Activated CD4-positive, alpha-beta T cell treated with anti-CD3 and anti-CD28 coated beads, Interleukin-2, amount 50 U/mL, for 48 hours (primary cell): ENCODE measurements at places on chromosomes 16 and 17.

GRCh38 chr17:48529683-48530009 lies 1.2 kb downstream of the HOXB1 start:
- DNase-seq = no peak

GRCh38 chr17:50114849-50115357 lies 15.1 kb downstream of the SAMD14 start:
- DNase-seq = peak; percentile 37

DNA sequence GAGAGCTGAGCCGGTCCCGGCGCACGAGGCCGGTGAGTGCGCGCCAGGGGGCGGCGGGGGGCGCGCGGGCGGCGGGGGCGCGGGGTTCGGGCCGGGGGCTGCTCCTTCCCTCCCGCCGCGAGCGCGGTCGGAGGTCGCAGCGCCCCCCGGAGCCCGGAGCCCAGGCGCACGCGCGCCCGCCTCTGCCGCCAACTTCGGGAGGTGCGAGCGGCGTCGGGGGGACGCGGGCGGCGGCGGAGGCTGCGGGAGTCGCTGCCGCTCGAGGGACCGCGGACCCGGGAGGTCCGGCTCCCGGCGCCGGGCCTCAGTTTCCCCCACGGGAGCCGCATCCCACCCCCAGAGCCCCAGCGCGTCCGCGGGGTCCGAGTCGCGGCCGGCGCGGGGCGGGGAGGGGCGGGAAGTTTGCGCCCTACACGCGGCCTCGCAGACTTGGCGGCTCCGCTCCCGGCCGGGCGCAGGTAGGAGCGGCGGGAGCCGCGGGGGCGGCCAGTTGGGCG lies at the start of gene PRR35:
TSS of gene PRR35 (plus strand) at position 191 of the 497 bp plus-strand sequence. CDS start 2,901 bp downstream, outside the sequence.
- DNase-seq = no peak

DNA sequence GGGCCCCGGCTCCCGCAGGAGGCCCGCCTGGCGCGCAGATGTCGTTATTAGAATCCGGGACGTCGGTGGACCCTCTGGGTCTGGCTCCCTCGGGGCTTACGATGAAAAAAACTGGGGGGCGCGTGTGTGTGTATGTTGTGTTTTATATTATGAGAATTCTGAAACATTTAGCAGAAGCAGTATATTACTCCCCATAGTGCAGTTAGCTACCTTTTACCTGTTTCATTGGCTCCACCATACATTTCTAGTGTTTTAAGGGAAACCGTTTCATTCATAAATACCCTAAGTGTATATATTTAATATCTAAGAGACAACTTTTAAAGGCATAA lies 486 bp upstream of the DNAJA2 start:
- no peak for DNase-seq

GRCh38 chr16:721765-722540 lies 1.0 kb downstream of the ANTKMT start:
- no peak for DNase-seq

GRCh38 chr17:49548051-49548505 lies 27.6 kb upstream of the NXPH3 start:
- no peak for DNase-seq

- DNase-seq = no peak
Measured at GRCh38 chr17:63440127-63440769, 5.9 kb downstream of the CYB561 start.

- DNase-seq = peak; percentile 89
Measured at GRCh38 chr17:3845621-3846436, at the start of gene NCBP3. NCBP3 (minus strand) TSS chr17:3846246; CDS start chr17:3846223, 23 bp downstream.

DNA sequence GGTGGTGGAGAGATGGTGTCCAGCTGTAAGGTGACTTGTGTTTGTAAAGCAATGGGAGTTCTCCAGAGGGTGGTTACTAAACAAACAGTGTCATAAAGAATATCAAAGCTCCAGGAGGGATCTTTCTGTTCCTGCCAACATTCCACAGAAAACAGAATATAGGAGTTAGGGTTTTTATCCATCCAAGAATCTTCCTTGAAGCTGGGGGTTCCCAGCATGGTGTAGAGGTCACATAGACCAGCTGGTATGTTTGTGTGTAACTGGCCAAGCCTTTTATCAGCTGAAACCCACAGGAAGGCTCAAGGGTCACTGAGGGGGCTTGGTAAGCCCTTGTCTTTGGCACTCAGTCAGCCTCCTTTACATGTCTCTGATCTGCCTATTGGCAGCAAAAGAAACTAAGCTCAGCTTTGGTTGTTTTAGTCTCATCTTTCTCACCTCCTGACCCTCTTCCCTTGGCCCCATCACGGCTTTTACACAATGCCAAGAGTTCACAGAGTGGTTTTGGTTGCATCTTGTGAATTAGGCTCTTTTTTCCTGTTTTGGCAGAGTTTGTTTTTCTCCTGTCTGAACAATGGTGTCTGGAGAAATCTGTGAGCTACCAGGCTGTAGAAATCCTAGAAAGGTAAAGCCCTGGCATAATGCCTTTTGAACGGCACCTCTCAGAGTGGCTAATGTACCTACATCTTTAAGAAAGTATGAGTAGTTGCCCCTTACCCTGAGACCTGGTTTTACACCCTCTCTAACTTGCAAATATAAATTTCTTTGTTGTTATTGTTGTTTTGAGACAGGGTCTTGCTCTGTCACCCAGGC lies 4.6 kb downstream of the CNTD1 start:
- no peak for DNase-seq

- DNase-seq = no peak
Measured at GRCh38 chr17:2871205-2871604, 75.0 kb downstream of the RAP1GAP2 start.

DNA sequence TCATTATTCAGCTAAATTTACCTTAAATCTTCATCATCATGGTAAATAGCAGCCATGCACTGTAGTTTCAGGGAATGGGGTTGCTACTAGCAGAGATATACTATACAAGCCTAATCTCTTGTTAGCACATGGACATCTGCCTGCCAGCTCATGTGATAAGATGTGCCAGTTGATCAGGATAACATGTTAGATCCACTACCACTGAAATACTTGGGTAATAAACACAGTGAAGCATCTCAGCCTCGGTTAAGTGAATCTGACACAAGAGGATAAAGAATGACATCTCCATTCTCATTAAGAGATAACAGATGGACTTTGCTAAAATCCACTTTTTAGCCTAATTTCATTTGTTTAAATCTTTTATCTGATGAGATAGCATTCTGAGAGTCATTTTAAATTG lies 256.1 kb downstream of the CDH8 start:
- no peak for DNase-seq

DNA sequence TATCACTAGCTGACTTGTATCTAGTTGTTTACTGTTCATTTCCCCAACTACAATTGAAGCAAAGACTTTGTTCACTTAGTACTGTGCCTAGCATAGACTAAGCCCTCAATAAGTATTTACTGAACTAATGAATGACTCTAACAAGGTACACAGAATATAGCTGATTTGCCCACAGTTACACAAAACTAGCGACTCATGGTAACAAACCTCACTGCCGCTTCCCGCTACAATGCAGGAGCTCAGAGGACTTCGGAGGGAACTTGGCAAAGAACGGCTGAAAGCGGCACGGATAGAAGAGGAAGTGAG lies 524 bp downstream of the EFTUD2 start:
- no peak for DNase-seq

DNA sequence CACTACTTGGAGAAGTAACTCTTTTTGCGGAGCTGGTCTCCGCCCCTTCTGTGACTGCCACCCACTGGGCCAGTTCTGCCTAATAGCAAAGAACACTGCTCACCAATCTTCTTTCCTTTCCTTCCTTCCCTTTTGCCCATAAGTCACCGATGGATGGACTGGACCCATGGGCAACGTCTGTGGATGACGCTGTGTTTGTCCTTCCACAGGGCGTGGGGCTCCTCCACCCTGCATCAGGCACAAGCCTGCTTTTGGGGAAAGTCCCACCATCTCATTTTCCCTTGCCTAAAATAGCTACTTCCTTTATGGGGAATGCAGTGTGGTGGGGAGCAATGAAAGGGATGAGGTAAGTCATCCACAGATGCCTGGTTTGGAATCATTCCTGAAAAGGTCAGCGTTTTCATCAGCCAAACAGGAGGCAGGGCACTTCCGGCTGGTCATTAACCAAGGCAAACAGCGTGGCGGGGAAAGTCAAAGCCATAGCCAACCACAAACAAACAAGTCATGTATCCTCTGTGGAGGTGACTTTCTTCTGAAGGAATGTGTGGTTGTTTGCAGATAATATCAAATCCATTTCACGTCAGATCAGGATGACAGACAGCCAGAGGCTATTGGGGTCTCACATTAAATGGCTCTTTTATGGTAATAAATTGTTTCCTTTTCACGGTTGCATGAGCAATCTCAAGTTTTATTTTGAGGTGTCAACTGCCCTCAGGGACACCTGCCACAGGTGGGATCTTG lies 30.7 kb upstream of the MED9 start:
- DNase-seq = no peak

GRCh38 chr16:57889960-57890751 lies 80.8 kb downstream of the CNGB1 start:
- DNase-seq = no peak

GRCh38 chr17:67151717-67152116 lies 93.3 kb downstream of the HELZ start:
- DNase-seq = no peak

GRCh38 chr17:30116661-30117551 lies at the start of gene NSRP1:
NSRP1 (plus strand) TSS chr17:30116816; CDS start chr17:30116844, 28 bp downstream.
- peak; percentile 97 for DNase-seq

DNA sequence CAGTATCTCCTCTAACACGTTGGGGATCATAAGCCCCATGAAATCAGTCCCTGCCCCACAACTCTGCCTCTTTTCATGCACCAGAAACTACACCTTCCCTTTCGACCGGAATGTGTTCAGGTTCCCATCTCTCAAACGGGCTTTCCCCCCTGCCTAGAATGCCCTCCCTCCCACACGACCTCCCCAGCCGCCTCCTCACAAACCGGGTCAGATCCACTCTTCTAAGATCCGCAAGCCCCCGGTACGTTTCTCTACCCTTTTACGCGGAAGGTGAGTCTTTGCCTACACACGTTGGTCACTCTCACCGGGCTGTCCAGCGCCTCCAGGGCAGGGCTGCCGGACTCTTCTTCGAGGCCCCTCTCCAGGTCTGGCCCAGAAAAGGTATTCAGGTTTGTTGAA lies 708 bp downstream of the DHX33 start:
- no peak for DNase-seq

DNA sequence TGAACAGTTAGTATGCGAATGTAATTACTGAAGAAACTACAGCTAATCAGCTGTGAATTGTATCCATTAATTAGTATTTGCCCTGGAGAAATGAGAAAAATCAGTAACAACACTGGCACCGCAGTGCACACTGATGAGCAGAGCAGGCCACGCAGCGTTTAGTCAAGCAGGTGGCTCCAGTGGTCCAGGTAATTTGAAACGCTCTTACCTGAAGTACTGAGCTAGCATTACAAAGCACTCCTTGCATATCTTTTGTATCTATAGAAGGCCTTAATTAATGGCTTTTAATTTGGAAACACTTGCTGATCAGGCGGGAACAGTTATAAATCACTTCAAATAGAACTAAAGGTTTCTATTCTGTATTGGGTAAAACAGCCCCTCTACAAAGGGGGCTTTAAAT lies 76.4 kb downstream of the TOX3 start:
- DNase-seq = no peak
